Femur (tissue), 1 donor: ENCODE measurements at places on chromosomes 2 and 18.

GRCh38 chr2:241636182-241637017 lies 558 bp downstream of the THAP4 start:
- DNase-seq, result peak; percentile 42

- no peak for DNase-seq
These were observed 2.4 kb downstream of the TIGD1 start for GRCh38 chr2:232547991-232548390.

DNA sequence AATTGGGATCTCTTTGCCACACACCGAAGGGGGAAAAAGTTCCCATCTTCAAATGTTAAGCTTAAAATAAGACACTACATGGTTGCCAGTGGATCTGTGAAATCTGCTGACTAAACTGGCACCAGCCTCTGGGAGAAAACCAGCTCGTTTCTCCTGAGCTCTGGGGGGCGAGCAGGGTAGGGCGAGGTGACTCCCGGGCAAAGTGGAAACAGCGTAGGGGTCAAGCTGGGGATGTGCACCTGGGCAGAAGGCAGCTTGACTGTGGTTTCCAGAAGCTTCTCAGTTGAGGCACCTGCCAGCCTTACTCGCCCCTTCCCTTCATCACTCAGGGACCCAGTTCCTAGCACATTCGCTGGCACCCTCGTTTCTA lies 62.8 kb downstream of the SFXN5 start:
- no peak for DNase-seq

DNA sequence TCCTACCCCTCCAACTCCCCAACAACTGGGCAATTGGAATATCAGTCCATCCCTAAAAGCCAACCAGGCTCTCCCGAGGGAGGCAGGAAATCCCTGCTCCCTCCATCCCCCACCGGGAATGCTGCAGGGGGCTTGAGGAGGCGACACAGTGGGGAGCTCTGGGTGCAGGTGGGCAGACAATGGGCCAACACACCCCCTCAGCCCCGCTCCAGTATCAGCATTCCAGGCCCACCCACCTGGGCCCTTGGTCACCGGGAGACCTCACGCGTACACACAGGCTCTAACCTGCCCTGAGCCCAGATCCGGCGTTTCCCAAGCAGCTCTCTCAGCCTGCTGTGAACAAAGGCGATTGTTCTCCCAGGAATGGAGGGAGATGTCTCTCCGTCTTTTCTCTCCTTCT lies 37.6 kb upstream of the FZD7 start:
- no peak for DNase-seq

DNA sequence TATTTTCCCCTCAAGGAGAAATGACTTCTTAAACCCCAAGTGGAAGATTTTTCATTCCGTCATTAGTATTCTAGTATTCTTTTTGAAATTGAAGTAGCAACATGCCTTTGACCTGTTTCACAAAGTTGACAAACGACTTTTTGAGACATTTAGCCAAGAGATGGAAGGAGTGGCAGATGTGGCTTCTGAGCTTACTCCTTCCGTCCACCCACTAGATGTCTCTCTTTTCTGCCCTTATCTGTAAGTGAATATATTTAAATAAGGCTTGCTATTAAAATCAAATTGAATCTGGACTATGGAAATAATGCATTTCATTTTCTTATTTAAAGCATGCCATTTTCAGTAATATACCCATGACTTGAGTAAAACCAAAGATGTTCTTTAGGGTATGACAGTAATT lies 74.1 kb downstream of the ACTR3 start:
- DNase-seq, result no peak

GRCh38 chr2:39128919-39129391 lies 8.1 kb upstream of the SOS1 start:
- no peak for DNase-seq

DNA sequence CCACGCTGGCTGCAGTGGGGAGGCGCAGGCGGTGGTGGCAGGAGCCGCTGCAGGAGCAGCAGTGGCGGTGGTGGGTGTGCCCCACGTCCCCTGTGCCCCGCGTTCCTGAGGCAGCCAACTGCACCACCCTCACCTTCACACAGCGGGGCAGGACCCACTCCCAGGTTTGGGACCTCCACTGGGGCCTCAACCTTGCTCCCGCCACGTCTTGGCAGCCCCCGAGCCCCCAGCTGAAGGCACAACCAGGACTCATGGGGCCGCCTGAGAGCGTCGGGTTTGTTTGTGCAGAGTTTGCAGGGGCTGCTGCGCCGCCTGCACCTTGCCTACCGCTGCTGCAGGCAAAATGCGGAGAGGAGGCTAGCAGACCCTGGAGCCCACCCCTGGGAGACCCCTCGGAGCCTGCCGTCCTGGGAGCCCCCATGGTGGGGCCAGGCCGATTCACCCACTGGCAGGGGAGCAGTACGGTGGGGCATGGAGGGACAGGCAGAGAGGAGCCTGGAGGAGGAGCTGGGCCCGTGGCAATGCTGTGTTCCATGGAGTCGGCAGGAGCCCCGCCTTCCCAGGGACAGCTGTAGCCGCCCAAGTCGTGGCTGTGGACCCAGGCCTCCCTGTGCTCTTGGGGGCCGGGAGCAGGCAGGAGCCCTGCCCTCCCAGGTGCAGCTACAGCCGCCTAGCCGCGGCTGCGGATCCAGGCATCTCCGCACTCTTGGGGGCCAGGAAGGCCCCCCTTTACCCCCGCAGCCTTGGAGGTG lies 14.7 kb upstream of the EML6 start:
- peak; percentile 54 for DNase-seq

- no peak for DNase-seq
These were observed 195.4 kb downstream of the HAUS1 start for GRCh38 chr18:46299465-46300008.

DNA sequence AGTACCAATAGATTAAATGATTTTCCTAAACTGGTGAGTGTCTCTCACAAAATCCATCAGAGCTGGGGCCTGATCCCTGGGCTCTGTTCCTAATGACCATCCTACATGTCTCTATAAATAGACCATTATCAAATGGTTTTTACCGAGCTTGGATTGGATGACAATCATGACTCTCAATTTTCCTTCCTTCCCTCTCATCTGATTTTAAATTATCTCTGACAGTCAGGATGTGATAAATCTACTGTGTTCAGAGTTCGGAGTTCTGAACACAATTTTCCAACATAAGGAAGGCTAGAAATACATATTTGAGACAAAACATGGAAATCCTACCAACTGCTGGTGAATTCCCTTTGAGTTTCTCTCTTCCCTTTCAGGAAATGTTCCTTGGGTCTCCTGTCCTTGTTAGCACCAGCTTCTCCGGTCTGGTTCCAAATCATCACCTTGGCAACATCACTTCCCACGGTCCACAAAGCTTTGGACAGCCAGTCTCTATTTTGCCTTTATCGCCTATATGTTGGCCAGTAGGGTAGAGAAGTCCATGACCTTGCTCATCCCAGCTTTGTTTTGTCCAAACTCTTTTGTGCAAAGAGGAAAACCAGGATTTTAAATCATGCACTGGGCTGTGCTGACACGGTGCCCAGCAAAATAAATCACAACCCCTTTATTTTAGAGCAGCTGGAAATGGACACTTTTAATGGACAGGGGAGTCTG lies 139.6 kb upstream of the ITGA6 start:
- no peak for DNase-seq

DNA sequence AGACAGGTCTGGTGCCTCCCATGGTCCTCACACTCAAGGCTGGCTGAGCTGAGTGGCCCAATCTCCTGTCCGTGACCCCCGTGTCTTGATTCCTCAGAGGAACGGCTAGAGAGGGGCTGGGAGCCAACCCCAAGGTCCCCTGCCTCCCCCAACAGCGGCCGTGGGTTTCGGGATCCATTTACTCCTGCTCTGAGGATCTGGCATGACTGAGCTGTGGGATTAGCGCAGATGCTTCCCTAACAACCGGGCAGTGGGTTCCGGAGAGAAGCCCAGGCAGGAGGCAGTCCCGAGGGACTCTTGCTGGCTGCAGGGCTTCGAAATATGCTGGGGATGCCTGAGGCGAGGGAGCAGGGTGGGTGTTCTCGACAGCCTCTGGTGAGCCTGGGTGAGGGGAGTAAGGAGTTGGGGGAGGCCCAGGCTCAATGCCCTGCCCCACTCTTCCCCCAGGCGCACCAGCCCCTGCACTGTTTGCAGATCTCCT lies 18.9 kb downstream of the GPR35 start:
- DNase-seq, result no peak

- no peak for DNase-seq
These were observed 82.3 kb downstream of the FBXO15 start for GRCh38 chr18:74065366-74065765.

- DNase-seq, result no peak
These were observed 5.1 kb upstream of the MALT1 start for GRCh38 chr18:58666176-58666575.

DNA sequence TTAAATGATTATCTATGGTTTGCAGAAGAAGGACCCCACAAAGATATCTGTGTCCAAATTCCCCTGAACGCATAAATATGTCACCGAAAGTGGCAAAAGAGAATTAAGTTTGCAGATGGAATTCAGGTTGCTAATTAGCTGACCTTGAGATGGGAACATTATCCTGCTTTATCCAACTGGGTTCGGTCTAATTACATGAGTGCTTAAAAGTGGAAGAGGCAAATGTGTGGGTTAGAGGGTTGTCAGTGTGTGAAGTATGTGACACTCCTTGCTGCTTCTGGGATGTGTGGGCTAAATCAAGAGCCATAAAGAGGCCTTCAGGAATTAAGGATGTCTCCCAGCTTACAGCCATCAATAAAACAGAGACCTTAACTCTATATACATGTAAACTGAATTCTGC lies 53.5 kb downstream of the CDH19 start:
- no peak for DNase-seq

DNA sequence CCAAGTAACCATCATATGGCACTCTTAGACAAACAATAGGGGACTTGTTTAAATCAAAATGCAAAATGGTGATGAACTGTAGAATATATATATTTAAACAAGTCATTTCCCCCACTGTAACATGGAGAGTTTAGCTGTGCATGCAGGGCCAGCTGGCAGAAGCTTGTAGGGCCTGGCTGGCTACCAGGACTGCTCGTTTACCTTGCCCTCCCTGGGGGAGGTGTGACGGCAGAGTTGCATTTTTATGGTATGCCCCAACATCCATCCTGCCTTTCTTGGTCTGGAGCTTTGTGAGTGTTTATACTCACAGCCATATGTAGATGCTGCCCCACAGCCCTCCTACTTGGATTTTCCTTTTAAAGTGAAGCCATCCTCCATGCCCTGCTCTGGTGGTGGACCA lies 101.7 kb upstream of the ZFP36L2 start:
- DNase-seq, result peak; percentile 83

DNA sequence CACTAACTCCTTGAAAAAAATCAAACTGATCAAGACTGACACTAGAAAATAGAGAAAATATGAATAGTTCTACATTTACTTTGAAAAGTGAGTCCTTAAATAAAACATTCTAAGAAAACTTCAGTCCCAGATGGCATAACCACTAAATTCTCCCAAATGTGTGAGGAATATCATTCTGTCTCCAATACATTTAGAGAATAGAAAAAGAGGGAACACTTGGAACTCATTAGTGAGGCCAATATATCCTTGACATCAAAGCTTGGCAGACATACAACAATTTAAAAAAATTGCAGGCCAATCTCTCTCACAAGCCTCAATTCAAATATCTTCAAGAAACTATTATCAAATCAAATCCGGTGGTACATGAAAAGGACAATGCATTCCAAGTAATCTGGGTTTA lies 79.3 kb upstream of the TMEM247 start:
- no peak for DNase-seq

DNA sequence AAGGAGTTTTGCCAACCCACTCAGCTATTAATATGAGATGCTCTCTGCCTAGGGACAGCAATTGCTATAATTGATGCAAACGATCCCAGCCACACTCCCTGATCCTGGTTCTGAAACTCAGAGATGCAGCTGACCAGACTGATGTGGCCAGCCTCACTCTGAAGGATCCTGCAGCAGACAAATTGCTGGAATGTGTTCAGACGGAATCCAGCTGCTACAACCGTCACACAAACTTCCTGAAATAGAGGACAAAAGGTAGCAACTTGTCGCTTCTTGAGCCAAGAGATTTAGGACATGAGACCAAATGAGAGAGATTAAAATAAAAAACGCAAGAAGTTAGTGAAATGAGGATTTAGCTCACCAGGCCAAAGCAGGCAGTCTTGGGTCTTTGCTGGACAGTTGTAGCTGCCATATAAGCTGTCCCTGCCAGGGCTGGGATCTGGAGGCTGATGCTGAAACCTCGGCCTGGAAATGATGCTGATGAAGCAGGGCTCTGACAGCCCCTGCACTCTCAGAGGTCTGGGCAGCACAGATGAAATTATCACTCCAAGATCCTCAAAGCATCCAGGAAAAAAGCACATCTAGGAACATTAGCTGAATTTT lies 8.3 kb upstream of the YWHAQ start:
- DNase-seq, result no peak

DNA sequence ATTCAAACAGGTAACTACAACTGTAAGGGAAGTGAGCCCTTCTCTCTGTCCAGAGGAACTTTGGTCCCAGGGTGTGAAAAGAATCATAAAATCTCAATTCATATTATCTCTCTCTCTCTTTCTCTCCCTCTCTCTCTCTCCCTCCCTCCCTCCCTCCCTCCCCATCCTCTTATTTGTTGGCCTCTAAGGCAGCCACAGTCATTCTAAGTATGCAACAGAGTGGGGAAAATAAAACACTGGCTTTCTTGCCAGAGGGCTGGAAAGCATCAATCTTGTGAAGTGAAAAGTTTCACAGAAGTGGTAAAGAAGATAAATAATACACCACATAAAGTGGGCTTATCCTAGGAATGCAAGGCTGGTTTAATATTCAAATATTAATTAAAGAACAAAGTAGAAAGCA lies 95.6 kb upstream of the KCNH7 start:
- no peak for DNase-seq

- no peak for DNase-seq
These were observed 36.4 kb upstream of the ZCCHC2 start for GRCh38 chr18:62486290-62486964.

- no peak for DNase-seq
These were observed 11.5 kb downstream of the CD226 start for GRCh38 chr18:69936191-69936558.

DNA sequence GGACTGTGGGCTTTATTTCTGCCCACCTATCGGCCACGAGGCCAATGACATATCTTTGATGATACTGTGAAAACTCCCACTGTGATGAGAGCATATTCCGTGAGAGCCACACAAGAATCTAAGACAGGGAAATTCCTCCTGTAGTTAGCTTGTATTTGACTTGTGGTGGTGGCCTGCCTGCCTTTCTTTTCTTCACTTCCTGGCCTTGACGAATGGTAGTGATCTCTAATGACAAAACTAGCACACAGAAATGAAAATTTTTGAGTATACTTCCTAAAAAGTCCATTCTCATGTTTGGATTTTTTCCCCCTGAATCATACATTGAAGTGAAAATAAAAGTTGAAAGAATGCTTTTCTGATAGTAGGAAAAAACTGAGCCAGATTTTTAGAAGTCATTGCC lies 94.4 kb downstream of the MGAT5 start:
- no peak for DNase-seq

- no peak for DNase-seq
These were observed 55.1 kb downstream of the MAP3K20 start for GRCh38 chr2:173130496-173131465.
